ENCODE measurements at places on chromosomes 6 and 20. TPM values are rescaled to one million over a fixed set of nuclear protein-coding genes. Genes with fewer than 3 reads are reported as not detected.

GRCh38 chr6:123788319-123788718, 15.3 kb upstream of the NKAIN2 start:
- no peak for DNase-seq
- H3K27me3 ChIP-seq, result no peaks in the 10 kb centered on the region
- no peaks in the 10 kb centered on the region for H3K36me3 ChIP-seq
- no peak overlapping the region for H3K4me3 ChIP-seq

The TMEM170B gene
- 2.1 TPM for polyA plus RNA-seq

The C20orf202 gene
- 0.27 TPM for polyA plus RNA-seq

The MANEA gene
- polyA plus RNA-seq, result 12.6 TPM

DNA sequence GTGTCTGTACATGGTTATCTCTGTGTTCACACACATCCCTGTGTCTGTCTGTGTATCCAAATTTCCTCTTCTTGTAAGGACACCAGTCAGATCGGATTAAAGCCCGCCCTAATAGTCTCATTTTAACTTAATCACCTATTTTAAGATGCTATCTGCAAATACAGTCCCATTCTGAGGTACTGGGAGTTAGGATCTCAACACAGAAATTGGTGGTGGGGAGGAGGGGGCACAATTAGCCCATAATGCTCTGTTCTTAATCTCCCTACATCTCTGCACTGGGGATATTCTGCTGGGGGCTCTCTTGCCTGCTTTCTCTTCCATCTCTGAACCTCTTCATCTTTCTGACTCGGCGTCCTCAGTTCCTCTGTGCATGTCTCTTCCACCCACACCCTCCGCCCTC, 320.7 kb downstream of the CDC5L start:
- no peak overlapping the region for H3K27ac ChIP-seq
- DNase-seq, result no peak
- H3K4me1 ChIP-seq, result no peaks in the 10 kb centered on the region
- H3K4me3 ChIP-seq, result no peak overlapping the region

The MUC21 gene
- polyA plus RNA-seq, result not detected

DNA sequence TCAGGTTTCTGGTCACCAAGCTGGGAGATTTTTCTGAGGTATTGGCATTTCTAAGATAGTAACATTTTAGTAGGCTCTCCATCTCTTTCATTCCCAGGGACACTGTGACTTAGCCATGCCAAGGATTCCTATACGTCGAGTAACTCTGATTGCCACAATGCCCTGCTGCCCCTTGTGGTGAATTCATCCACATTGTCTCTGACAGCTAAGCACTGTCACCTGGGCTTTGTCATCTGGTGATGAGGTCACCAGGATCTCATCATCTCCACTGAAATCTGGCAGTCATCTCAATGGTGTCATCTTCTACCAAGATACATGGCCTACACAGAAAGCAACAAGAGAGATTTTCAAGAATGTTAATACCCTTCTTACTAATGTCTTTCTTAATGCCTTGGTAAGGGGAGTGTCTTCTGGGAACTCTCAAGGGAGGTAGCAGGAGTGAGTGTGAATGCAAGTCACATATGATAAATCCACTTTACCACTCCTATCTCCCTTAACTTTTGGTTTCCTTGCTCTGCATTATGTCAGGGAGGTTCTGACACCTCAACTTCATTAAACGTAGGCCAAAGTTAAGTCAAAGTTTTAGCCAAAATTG, 246.7 kb downstream of the CD109 start:
- no peak overlapping the region for H3K4me3 ChIP-seq
- no peak for DNase-seq
- no peaks in the 10 kb centered on the region for H3K36me3 ChIP-seq
- no peaks in the 10 kb centered on the region for H3K4me1 ChIP-seq

- no peak for DNase-seq
- H3K4me1 ChIP-seq, result no peaks in the 10 kb centered on the region
- H3K4me3 ChIP-seq, result no peak overlapping the region
- no peaks in the 10 kb centered on the region for H3K27me3 ChIP-seq
- H3K27ac ChIP-seq, result no peak overlapping the region
- no peaks in the 10 kb centered on the region for H3K36me3 ChIP-seq
Measured at GRCh38 chr6:15200087-15200486, 45.8 kb upstream of the JARID2 start.

DNA sequence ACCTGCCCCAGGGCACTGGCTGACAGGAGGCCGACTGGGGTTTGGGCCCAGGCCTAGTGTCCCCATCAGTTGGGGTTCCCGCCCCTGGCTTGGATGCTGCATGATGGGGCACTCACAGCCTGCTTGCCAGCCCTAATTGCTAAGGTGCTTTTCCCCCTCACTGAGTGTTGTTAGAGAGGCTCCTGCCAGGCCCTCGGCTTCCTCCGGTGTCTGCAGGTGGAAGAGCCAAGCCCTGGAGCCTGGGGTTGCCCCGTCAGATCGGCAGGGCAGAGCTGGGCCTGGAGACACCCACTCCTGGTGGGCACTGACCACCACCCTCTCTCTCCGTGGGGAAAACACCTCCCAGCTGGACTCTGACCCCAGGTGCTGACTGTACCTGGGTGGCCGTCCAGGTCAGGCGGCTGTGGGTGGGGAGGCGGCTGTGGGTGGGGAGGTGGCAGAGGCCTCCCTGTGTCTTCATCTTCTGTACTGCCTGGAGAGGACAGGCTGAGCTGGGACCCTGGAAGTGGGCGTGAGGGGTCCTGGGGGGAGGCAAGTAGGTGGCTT, 6.0 kb upstream of the CABLES2 start:
- H3K27ac ChIP-seq, result no peak overlapping the region
- H3K36me3 ChIP-seq, result no peaks in the 10 kb centered on the region
- H3K4me3 ChIP-seq, result no peak overlapping the region

- DNase-seq, result no peak
- H3K4me1 ChIP-seq, result no peaks in the 10 kb centered on the region
Measured at GRCh38 chr6:298233-299103, 6.2 kb downstream of the DUSP22 start.

- no peak overlapping the region for H3K27ac ChIP-seq
- DNase-seq, result no peak
- H3K27me3 ChIP-seq, result no peaks in the 10 kb centered on the region
Measured at GRCh38 chr6:139327038-139327437, 35.2 kb upstream of the TXLNB start.

DNA sequence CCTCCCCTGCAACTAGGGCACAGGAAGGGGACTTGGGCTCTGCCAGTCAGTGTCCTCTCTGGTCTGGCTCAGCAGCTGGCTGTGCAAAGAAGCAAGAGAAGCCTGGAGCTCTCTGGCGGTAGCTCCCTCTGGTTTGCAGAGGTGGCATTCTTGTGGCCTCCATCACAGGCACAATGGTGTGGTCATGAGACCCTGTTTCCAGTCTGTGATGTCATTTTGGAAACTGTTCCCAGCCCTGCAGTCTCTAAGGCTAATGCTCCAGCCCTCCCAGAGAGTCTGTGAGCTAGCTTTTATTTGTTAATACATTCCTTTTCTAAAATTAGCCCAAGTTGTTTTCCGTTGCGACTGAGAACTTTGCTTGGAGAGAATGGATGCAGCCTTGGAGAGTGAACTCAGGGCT, 69.5 kb upstream of the FOXQ1 start:
- no peaks in the 10 kb centered on the region for H3K36me3 ChIP-seq

The GHRH gene
- polyA plus RNA-seq, result 0.34 TPM

GRCh38 chr6:143696664-143697000, 18.9 kb downstream of the PHACTR2 start:
- H3K27me3 ChIP-seq, result no peaks in the 10 kb centered on the region
- no peak overlapping the region for H3K4me3 ChIP-seq
- H3K36me3 ChIP-seq, result no peaks in the 10 kb centered on the region

DNA sequence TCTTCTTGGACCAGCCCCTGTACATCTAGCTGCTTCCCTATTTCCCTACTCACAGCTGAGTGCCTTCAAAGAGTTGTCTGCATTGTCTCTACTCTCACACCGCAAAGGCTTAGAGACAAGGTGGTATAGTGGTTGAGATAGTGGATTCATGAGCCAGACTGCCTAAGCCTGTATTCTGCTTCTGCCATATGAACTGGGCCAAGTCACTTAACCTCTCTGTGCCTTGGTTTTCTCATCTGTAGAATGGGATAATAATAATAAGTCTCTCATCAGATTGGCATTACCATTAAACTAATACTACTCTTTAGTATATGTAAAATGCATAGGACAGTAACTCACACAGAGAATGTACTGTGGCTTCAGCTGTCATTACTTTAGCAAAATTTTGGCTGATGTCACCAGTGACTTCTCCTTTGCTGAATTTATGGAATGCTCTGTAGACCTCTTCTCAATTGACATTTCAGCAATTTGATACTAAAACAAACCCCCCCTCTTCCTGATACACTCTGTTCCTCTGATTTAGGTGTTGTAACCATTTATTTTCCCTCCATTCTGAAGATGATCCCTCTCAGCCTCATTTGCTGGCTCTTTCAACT, 156.1 kb downstream of the ADAT2 start:
- no peak for DNase-seq
- H3K27me3 ChIP-seq, result no peaks in the 10 kb centered on the region
- no peaks in the 10 kb centered on the region for H3K36me3 ChIP-seq
- H3K27ac ChIP-seq, result no peak overlapping the region
- no peak overlapping the region for H3K4me3 ChIP-seq

The PLEKHG1 gene
- 2.7 TPM for polyA plus RNA-seq

DNA sequence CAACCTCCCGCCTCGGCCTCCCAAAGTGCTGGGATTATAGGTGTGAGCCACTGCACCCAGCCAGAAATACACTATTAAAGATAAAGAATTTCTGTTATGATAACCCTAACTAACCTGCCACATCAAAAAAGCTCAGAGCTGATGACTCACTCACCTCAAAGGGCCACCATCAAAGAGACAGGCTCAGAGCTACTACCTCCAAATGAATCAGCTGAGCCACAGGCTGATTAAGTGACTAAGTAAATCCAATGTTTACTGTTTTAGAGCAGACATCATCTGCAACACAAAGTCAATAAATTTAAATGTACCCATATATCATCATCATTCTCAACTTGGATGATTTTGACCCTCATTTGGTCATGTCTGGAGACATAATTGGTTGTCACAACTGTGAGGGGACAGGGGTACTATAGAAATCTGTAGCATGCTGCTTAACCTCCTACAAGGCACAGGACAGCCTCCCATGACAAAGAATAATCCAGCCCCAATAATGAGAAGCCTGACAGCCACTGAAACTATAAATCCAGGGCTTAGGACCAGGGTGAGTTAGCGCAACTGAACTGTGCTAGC, 106.5 kb downstream of the ATP9A start:
- no peaks in the 10 kb centered on the region for H3K27me3 ChIP-seq
- no peaks in the 10 kb centered on the region for H3K4me1 ChIP-seq
- no peaks in the 10 kb centered on the region for H3K36me3 ChIP-seq
- H3K27ac ChIP-seq, result no peak overlapping the region

The ISM1 gene
- not detected for polyA plus RNA-seq

- no peak for DNase-seq
- peaks cover 2% of the 10 kb centered on the region for H3K4me1 ChIP-seq
- H3K36me3 ChIP-seq, result no peaks in the 10 kb centered on the region
- no peak overlapping the region for H3K27ac ChIP-seq
Measured at GRCh38 chr20:48733296-48733790, 94.5 kb downstream of the PREX1 start.

- H3K27ac ChIP-seq, result no peak overlapping the region
- no peaks in the 10 kb centered on the region for H3K27me3 ChIP-seq
- no peak overlapping the region for H3K4me3 ChIP-seq
Measured at GRCh38 chr20:24718696-24719095, 230.4 kb upstream of the CST7 start.

- H3K36me3 ChIP-seq, result peaks cover 15% of the 10 kb centered on the region
- H3K4me3 ChIP-seq, result no peak overlapping the region
- no peak overlapping the region for H3K27ac ChIP-seq
Measured at GRCh38 chr20:56518721-56519398, 5.7 kb upstream of the FAM209A start.

GRCh38 chr6:16600026-16600425, 161.2 kb downstream of the ATXN1 start:
- no peak overlapping the region for H3K4me3 ChIP-seq
- no peaks in the 10 kb centered on the region for H3K36me3 ChIP-seq

GRCh38 chr20:20207872-20208271, 155.5 kb downstream of the CFAP61 start:
- peaks cover 11% of the 10 kb centered on the region for H3K4me1 ChIP-seq
- H3K27me3 ChIP-seq, result no peaks in the 10 kb centered on the region
- H3K36me3 ChIP-seq, result no peaks in the 10 kb centered on the region
- H3K4me3 ChIP-seq, result no peak overlapping the region
- H3K27ac ChIP-seq, result no peak overlapping the region

- no peak overlapping the region for H3K27ac ChIP-seq
- H3K27me3 ChIP-seq, result no peaks in the 10 kb centered on the region
- no peak for DNase-seq
- H3K36me3 ChIP-seq, result no peaks in the 10 kb centered on the region
Measured at GRCh38 chr6:33877982-33878535, 74.3 kb upstream of the MLN start.

- H3K4me3 ChIP-seq, result no peak overlapping the region
- no peaks in the 10 kb centered on the region for H3K4me1 ChIP-seq
- H3K36me3 ChIP-seq, result no peaks in the 10 kb centered on the region
- H3K27ac ChIP-seq, result no peak overlapping the region
- DNase-seq, result no peak
Measured at GRCh38 chr6:46370622-46371021, 120.6 kb downstream of the RCAN2 start.

DNA sequence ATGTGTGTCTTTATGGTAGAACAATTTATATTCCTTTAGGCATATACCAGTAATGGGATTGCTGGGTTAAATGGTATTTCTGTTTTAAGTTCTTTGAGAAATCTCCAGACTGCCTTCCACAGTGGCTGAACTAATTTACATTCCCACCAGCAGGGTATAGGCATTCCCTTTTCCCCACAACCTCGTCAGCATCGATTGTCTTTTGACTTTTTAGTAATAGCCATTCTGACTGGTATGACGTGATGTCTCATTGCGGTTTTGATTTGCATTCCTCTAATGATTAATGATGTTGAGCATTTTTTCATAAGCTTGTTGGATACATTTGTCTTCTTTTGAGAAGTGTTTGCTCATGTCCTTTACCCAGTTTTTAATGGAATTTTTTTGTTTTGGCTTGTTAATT, 5.3 kb upstream of the TASP1 start:
- no peak overlapping the region for H3K27ac ChIP-seq
- H3K36me3 ChIP-seq, result no peaks in the 10 kb centered on the region
- DNase-seq, result no peak

DNA sequence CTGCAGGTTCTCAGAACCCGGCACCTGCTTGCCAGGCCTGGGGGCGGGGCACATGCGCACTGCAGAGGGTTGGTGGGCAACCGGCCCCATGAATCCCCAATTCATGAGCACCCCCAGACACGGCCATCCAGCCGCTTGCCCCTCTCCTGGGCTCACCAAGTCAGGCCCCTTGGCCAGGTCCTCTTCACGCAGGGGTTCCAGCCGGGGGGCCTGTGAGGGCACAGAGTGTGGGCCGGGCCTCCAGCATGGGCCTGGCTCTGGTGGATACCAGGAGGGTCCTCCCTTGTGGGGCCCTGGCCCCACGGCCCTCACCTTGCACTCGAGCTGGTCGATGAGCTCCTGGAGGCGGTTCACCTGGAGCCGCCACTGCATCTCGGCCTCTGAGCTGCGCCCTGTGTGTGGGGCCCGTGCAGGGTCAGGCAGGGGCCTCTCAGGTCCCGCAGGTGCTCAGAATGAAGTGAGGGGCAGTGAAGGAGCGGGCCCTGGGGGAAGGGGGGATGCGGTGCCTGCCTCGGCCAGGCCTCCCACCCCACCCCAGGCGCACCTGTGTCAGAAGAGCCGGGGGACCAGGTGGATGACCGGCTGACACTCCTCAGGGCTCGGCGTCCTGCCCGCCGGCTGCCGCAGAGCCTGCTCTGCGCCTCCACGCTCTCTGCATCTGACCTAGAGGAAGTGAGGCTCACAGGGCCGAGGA, 2.6 kb upstream of the C20orf144 start:
- H3K4me3 ChIP-seq, result no peak overlapping the region
- peaks cover 5% of the 10 kb centered on the region for H3K4me1 ChIP-seq
- DNase-seq, result no peak
- no peaks in the 10 kb centered on the region for H3K27me3 ChIP-seq
- no peak overlapping the region for H3K27ac ChIP-seq
